T-cell (primary cell): ENCODE measurements at places on chromosomes 12 and 14. TPM values are rescaled to one million over a fixed set of nuclear protein-coding genes. Genes with fewer than 3 reads are reported as not detected.

Gene ADAM20
- 1.4 TPM for total RNA-seq

Gene GUCY2C
- total RNA-seq = not detected

Gene KCNA5
- not detected for total RNA-seq

Gene SPIC
- not detected for total RNA-seq

DNA sequence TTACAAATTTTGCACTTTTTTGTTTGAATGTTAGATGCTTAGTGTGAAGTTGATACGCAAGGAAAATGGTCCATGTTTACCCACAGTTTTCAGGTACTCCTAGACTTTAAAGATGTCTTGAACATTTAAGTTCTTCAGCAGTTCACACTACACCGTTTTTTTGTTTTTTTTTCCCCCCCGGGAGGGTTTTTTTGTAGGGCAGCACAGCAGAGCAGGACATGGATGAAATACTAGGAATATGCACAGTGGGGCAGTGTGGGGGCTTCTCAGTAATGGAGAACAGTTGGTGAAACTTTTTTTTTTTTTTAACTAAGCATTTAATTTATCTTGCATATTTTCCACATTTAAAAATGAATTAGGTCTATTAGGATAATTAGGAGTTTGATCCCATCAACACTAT is 4.9 kb downstream of the RAN start:
- no peak for DNase-seq

DNA sequence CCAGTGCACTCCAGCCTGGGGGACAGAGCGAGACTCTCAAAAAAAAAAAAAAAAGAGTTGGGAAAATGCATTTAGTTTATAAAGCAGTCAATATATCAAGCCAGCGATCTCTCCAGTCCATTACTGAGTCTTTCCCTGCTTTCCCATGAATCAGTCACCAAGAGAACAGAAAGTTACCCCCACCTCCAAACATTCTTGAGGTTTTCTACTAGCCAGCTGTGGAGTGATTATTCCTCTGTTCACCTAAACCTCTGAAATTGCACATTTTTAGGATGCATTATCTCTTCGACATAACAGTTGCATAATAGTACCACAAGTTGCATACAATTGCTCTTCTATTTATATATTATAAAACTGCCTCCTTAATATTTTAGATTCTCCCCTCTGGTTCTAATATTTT is 134.8 kb upstream of the DIO3 start:
- DNase-seq = no peak

DNA sequence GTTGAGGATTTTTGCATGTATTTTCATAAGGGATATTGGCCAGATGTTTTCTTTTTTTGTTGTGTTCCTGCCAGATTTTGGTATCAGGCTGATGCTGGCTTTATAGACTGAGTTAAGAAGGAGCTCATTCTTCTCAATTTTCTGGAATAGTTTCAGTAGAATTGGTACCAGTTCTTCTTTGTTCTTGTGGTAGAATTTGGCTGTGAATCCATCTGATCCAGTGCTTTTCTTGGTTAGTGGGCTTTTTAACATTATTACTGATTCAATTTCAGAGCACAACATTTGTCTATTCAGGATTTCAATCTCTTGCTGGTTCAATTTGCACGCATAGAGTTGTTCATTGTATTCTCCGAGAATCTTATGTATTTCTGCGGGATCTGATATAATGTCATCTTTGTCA is 136.5 kb upstream of the FOXG1 start:
- DNase-seq = no peak

- no peak for DNase-seq
These were observed 5.6 kb downstream of the ARMH4 start for GRCh38 chr14:58146399-58146798.
